ENCODE measurements at places on chromosomes 6 and 20.

GRCh38 chr20:51715856-51716185 is 52.4 kb downstream of the ATP9A start:
- DNase-seq: no peak

GRCh38 chr20:46174469-46175126 is 56.5 kb downstream of the CD40 start:
- DNase-seq: peak; percentile 78

DNA sequence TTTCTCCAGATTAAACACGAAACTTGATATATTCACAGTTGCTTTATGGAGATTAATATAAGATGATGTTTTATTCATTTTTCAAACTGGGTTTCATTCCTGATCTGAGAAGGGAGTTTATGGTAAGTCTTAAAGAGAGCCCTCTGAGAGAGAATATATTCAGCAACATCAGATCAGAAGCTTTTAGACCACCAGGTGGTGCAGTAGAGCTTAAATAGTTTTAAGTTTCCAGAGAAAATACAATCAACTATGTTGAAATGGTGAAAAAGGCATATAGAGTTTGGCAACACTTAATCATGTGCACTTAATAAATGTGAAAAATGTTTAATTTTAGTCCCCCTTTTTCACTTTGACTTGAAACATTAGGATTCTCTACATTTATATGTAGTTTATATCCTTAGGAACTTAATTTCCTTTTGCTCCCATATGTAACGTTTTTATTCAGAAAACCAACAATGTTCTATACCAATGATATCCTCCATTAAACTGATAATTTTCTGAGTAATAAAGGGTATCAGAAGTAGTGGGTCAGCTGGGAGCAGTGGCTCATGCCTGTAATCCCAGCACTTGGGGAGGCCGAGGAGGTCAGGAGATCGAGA is 86.4 kb upstream of the CLDN20 start:
- peak; percentile 74 for DNase-seq

DNA sequence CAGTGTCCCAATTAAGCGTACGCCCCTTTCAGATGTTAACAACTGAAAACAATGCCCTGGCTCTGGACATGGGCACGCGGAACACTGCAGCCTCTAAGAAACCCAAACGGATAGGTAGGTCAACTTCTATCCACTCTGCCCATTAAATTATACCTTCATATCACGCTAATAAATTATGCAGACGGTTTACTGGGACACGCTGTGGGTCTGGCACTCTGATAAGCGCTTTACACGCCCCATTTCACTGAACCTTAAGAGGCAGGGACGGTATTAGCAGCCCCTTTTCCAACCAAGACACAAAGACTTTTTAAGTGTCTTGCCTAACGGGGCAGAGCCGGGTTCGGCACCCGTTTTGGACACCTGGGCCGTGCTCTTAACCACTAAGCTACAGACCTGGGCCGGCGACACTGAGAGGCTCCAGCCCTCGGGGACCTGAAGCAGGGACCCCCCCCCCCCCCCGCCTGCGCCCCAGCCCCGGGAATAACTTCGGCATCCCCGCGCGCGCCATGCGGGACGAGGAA is 744 bp downstream of the STAU1 start:
- DNase-seq: peak; percentile 18

Data from stimulated activated CD4-positive, alpha-beta T cell treated with anti-CD3 and anti-CD28 coated beads, Interleukin-4, amount 100 ng/mL, for 24 hours (primary cell).